ENCODE measurements at places on chromosomes 16 and 17. TPM values are rescaled to one million over a fixed set of nuclear protein-coding genes. Genes with fewer than 3 reads are reported as not detected.

NPIPA2 gene
- 0.40 TPM for total RNA-seq

CARHSP1 gene
- 59.3 TPM for total RNA-seq

CA4 gene
- not detected for total RNA-seq

G6PC1 gene
- total RNA-seq = not detected

SLFN11 gene
- total RNA-seq = 202 TPM

RNF112 gene
- total RNA-seq = not detected

ZPBP2 gene
- total RNA-seq = not detected

TMEM92 gene
- total RNA-seq = 0.07 TPM

DNAI2 gene
- not detected for total RNA-seq

FOXO3B gene
- total RNA-seq = 3.9 TPM

SLC26A11 gene
- 13.2 TPM for total RNA-seq

CLEC3A gene
- not detected for total RNA-seq

KRTAP4-5 gene
- total RNA-seq = not detected

TMC5 gene
- not detected for total RNA-seq

SLFN14 gene
- not detected for total RNA-seq

HLF gene
- under 0.01 TPM for total RNA-seq

HAS3 gene
- total RNA-seq = 0.40 TPM

OR1A1 gene
- total RNA-seq = not detected

LRRC75A gene
- total RNA-seq = 1.6 TPM

EIF3C gene
- 150 TPM for total RNA-seq

C17orf67 gene
- 1.6 TPM for total RNA-seq

FZD2 gene
- total RNA-seq = 0.66 TPM

CRHR1 gene
- not detected for total RNA-seq

ZP2 gene
- total RNA-seq = not detected

CDYL2 gene
- total RNA-seq = 44.0 TPM

CA10 gene
- total RNA-seq = not detected

MKS1 gene
- total RNA-seq = 9.4 TPM

RHBDF1 gene
- total RNA-seq = 26.2 TPM

DNAH9 gene
- under 0.01 TPM for total RNA-seq

All from thoracic aorta endothelial cell (primary cell).